ENCODE measurements at places on chromosomes 5 and 9. TPM values are rescaled to one million over a fixed set of nuclear protein-coding genes. Genes with fewer than 3 reads are reported as not detected.

CDH18 gene
- total RNA-seq, result 8.1 TPM

UBE2QL1 gene
- total RNA-seq, result not detected

KCTD16 gene
- total RNA-seq, result 0.50 TPM

YIPF5 gene
- total RNA-seq, result 137 TPM

SLC1A3 gene
- total RNA-seq, result 8.3 TPM

KCNV2 gene
- total RNA-seq, result not detected

CBY3 gene
- not detected for total RNA-seq

FABP6 gene
- total RNA-seq, result not detected

IL31RA gene
- total RNA-seq, result 3.3 TPM

ARHGEF37 gene
- total RNA-seq, result 2.2 TPM

SMIM27 gene
- 1.9 TPM for total RNA-seq

SOHLH1 gene
- total RNA-seq, result not detected

OR13C4 gene
- total RNA-seq, result not detected

EGFLAM gene
- total RNA-seq, result 3.0 TPM

MAP1B gene
- 421 TPM for total RNA-seq

STRBP gene
- total RNA-seq, result 5.2 TPM

PPIC gene
- 57.7 TPM for total RNA-seq

LCNL1 gene
- 3.1 TPM for total RNA-seq

GAPVD1 gene
- 59.8 TPM for total RNA-seq

PCDHGB6 gene
- total RNA-seq, result 5.1 TPM

ZCCHC9 gene
- total RNA-seq, result 41.2 TPM

FGF10 gene
- 7.3 TPM for total RNA-seq

NUP214 gene
- 21.5 TPM for total RNA-seq

HBEGF gene
- total RNA-seq, result 1.7 TPM

IQGAP2 gene
- total RNA-seq, result 6.1 TPM

PCDHGA9 gene
- 8.0 TPM for total RNA-seq

FAM78A gene
- 0.29 TPM for total RNA-seq

CKMT2 gene
- 11.2 TPM for total RNA-seq

SNCAIP gene
- total RNA-seq, result 0.66 TPM

ANGPTL2 gene
- 184 TPM for total RNA-seq

NIPAL4 gene
- total RNA-seq, result not detected

DDX4 gene
- not detected for total RNA-seq

DEPDC1B gene
- total RNA-seq, result 1.7 TPM

RETREG1 gene
- 1.0 TPM for total RNA-seq

KIF24 gene
- 0.50 TPM for total RNA-seq

IFNA10 gene
- not detected for total RNA-seq

SAP30L gene
- total RNA-seq, result 26.5 TPM

LURAP1L gene
- 63.7 TPM for total RNA-seq

PAEP gene
- not detected for total RNA-seq

INSL6 gene
- not detected for total RNA-seq

COL23A1 gene
- under 0.01 TPM for total RNA-seq

PRSS3 gene
- total RNA-seq, result 11.1 TPM

PRRC1 gene
- total RNA-seq, result 60.4 TPM

RASGRF2 gene
- 9.1 TPM for total RNA-seq

ATOSB gene
- 26.5 TPM for total RNA-seq

STING1 gene
- total RNA-seq, result 58.9 TPM

CATSPER3 gene
- total RNA-seq, result 0.17 TPM

SLCO6A1 gene
- total RNA-seq, result not detected

GALNT12 gene
- total RNA-seq, result 16.5 TPM

ADAMTS6 gene
- 52.8 TPM for total RNA-seq

CSF2 gene
- not detected for total RNA-seq

DMRT3 gene
- total RNA-seq, result not detected

GRM6 gene
- not detected for total RNA-seq
